ENCODE measurements at places on chromosomes 7 and 10.

DNA sequence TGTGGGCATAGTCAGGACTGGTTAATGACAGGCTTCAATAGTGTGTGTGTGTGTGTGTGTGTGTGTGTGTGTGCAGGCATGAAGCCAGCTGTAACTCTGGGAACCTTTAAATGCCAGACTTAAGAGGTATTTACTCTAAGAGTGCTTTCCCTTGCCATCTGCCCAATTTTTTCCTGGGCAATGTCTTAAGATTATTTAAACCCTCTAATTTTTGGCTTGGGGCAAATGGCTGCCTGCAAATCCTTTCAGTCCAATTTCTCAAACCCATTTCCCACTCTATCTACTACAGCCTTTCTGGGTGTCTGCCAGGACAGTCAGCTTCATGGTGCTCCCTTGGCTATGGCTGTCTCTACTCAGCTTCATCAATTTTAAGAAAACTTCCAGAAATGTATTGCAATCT is 62.6 kb upstream of the C1GALT1 start:
- no peak for DNase-seq

- DNase-seq = no peak
Measured at GRCh38 chr10:43569681-43570080, 4.7 kb downstream of the ZNF239 start.

GRCh38 chr7:116441534-116441933 is 58.0 kb upstream of the CAV2 start:
- no peak for DNase-seq

GRCh38 chr7:107660381-107661080 is at the start of gene SLC26A4:
SLC26A4 (plus strand) TSS chr7:107660828; CDS start chr7:107661642, 814 bp downstream.
- no peak for DNase-seq

DNA sequence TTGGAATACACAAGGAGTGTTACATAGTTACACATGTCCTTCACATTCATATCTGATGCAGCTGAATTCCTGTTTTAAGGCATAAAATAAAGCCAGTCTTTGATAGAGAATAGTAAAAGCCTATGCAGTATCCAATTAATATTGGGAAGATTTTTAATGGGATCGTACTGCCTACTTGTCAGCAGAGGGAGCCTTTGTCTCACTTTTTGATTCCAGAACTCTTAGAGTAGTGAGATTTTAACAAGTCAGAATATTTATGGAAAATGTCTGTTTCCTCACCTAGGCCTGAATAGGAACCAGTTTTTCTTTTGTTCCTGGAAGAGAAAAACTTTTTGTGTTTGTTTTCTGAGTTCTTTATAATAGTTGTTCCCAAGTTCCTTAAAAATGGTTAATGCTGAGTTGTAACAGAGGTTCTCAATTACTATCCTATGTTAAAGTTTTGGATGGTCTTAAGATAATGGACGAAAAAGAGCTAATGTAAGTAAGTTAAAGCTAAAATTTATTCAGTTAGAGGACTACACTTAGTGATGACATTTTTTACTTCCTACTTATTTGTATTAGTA is 114.0 kb downstream of the BBS9 start:
- no peak for DNase-seq

DNA sequence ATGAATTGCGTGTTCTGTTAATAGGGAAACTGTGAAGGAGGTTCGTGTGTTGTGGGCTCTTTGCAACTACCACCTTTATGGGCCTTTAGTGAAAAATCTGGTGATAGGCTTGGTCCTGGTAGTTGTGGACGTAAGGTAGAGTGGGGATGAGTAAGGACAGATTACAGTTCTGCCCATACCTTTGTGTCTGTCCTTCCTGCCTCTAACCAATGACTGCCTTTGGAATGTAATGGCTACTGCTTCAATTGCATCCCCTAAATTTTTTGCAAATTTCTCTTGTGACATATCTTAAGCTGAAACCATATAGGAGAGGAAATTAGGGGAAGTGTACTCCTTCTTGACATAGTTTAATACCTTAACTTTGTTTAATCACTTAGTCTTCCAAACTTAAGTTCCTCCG is 82.3 kb downstream of the ADK start:
- no peak for DNase-seq

DNA sequence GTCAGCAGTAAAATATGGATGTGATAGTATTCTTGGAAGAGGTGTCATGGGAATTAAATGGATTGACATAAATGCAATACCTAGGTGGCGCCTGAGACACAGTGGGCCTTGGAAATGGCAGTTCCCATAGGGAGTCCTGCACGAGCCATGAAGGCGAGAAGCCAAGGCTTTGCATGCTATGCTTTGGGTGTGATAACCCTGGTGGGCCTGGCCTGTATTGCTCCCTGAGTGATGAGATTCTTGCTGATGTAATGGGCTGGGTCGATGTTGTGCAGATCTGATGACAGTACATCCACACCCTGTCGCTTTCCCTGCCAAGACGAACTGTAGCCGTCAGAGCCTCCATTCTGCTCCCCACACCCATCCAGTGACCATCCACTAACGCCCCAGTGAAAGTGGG is 46.4 kb downstream of the CREB5 start:
- no peak for DNase-seq

DNA sequence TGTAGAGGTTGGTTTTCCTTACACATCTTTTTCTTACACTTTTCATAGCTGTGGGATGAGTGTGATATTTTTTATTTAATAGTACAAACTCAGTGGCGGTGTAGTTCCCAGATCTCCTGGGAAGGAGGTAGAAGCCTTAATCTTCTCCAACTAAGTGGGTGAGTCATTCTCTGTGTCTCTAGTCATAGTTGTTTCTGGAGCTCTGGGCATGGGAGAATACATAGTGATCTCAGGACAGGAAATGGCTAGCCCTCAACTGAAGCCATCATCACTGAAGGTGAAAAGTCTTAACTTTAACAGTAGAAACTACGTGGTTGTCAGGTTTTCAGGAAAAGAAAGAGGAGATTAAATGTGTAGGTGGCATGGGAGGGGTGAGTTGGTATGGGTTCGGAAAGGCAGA is 319.4 kb upstream of the FZD8 start:
- DNase-seq = no peak

DNA sequence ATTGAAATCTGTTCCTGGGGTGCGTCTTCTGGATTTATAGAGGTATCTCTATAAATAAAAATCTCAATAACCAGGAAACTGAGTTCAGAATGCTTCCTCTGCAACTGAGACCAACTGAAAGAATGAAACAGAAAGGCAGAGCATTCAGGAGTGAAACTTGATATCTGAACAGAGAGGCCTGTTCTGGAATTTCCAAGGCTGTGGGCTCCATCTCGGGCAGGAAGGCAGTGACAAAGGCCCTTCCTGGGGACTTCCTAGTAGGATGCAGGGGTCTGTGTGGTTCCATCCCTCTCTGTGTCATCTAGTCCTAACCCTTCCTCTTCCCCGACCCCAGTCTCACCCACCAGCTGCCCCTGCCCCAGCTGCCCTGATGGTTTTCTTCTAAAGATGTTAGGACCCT is 52.0 kb downstream of the JCAD start:
- DNase-seq = no peak

DNA sequence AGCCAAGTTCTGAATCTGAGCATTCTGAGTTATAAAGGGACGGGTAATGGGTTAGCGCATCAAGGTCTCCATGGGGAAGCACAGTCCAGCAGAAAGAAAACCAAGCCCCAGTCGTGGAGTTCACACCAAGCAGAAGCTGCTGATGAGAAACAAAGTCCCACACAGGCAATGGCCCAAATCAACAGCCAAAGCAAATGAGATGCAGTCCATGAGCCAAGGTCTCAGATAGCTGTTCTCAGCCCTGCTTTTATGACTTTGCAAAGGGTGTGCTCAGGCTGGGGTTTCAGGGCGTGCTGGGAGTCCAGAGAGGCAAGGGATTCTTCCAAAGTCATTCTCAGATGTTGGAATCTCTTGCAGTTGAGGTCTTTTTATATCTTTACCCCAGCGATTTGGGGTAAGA is 32.0 kb downstream of the THNSL1 start:
- DNase-seq = no peak

- DNase-seq = no peak
Measured at GRCh38 chr10:57162231-57162630, 801.2 kb upstream of the ZWINT start.

DNA sequence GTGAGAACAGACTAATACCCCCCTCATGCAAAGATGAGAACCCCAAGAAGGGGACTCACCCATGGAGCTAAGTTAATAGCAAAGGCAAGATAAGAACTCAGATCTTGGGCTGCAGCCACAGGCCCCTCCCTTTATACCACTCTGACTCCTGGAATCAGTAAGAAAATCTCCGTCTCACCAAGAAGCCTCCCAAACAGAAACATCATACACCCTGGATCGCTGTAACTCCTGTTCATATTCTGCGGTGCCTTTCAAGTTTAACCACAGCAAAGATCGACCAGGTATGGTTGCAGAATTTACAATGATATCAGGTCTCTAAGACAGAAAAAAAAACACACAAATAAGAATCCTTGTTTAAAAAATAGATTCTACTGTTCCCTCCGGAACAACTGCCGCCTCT is 47.1 kb downstream of the SFMBT2 start:
- no peak for DNase-seq

- DNase-seq = no peak
Measured at GRCh38 chr7:2721842-2722241, 33.8 kb downstream of the AMZ1 start.

DNA sequence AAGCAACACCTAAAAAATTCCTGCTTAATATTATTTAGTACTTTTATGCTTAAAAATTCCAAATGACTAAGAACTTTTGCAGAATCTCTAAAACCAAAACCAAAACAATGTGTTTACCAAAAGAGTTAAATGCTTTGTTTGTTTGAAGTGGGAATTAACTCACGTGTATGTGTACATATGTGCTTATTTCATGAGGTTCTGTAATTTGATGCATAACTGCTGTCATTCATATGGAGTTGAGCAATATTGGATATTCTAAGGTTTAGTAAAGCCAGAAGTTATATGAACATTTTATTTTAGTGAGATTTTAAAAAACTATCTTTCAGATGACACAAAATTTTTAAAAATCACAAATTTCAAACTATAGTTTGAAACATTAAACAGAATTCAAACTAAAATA is 157.1 kb downstream of the PIP4K2A start:
- DNase-seq = no peak

DNA sequence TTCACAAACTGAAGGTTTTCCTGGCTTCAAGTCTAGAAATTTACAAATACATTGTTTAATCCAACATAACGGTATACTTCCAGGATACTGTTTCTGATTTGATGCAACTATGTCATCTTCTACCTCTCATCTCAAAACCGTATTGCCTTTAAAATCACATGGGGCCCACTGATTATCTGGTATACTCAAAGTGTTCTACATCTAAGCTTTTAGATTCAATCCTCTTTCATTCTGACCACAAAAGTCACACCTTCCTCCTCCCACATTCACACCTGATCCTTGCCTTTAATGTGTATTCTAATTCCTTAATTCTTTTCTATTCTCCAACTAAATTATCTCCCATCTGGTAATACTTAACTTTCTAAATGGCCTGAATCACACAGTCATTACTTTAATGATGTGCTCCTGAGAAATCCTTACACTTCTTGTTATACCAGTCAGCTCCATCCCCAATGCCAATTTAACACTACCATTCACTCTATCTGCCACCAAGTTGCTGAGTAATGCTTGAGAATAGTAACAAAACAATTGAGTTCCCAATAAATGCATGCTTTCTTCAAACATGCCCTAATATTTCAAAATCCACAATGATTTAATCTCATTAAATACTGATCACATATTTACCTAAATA is 13.0 kb downstream of the ATAD1 start:
- no peak for DNase-seq
